Tongue (tissue), 3 donors: ENCODE measurements at places on chromosomes 12 and 14.
A peak's percentile ranks its signal among the peaks of the same experiment; 100 is the strongest.

DNA sequence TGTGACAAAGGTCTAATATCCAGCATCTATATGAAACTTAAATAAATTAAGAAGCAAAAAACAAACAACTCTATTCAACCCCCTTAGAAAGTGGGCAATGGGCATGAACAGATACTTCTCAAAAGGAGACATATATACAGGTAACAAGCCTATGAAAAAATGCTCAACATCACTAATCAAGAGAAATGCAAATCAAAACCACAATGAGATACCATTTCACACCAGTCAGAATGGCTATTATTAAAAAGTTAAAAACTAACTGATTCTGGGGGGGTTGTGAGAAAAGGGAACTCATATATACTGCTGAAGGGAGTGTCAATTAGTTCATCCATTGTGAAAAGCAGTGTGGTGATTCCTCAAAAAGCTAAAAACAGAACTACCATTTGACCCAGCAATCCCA is 198.9 kb downstream of the BMP4 start:
- no peak for DNase-seq

- no peak for DNase-seq
Measured at GRCh38 chr12:108728820-108729611, 2.3 kb downstream of the CORO1C start.

DNA sequence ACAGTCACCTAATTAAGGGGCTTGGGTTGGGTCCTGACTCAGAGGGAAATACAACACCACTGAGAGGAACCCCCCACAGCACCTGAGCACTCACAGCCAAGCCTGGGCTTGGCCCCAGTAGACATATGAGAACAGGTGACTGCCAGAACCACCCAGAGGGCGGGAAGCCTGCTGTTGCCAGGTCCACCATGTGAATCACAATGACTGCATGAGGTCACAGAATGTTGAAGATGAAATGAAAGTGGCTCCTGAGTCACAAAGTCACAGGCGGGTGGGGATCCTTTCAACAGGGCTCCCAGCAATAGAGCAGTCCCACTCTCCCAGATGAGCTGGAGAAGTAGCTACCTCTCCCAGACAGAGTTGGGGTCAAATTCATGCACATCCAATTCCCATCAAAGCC is at the start of gene LRRC74A:
Gene LRRC74A (plus strand): TSS at position 287 of the 400 bp plus-strand sequence. CDS start 290 bp downstream, outside the sequence.
- no peak for DNase-seq

DNA sequence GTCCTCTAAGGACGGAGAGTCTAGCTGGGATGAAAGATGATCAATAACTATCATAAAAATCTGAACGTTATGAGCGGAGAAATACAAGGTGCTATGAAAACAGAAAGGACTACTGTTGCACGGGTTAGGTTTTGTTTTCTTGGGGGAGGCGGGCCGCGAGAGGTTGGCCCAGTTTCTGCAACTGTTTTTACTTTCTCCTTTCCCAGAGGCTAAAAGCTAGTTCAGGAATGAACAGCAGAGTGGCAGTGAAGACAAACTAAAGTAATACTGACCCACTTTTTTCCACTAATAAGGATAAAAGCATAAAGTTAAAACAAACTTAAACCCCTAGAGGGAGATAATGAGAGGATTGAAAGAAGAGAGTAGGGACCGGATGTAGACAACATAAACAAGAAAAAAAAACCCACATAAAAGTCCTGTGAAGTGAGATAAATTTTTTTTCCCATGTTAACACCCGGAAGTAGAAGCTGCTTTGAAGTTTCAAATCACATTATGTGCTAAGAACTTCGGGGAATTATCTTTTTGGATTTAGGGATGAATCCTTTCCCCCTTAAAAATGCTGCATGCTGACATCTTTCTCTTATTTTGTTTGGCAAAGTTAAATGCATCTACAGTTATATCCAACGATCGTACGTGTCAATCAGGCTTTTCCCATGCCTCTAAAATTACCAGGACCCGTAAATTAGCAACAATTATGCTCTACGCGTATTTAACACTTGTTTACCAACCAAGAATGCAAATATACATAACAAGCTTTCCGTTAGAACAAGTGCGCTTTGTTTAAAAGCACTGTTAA is 1.0 kb upstream of the CDK17 start:
- peak; percentile 68 for DNase-seq

- no peak for DNase-seq
Measured at GRCh38 chr12:118237052-118237665, 101.2 kb downstream of the PEBP1 start.

DNA sequence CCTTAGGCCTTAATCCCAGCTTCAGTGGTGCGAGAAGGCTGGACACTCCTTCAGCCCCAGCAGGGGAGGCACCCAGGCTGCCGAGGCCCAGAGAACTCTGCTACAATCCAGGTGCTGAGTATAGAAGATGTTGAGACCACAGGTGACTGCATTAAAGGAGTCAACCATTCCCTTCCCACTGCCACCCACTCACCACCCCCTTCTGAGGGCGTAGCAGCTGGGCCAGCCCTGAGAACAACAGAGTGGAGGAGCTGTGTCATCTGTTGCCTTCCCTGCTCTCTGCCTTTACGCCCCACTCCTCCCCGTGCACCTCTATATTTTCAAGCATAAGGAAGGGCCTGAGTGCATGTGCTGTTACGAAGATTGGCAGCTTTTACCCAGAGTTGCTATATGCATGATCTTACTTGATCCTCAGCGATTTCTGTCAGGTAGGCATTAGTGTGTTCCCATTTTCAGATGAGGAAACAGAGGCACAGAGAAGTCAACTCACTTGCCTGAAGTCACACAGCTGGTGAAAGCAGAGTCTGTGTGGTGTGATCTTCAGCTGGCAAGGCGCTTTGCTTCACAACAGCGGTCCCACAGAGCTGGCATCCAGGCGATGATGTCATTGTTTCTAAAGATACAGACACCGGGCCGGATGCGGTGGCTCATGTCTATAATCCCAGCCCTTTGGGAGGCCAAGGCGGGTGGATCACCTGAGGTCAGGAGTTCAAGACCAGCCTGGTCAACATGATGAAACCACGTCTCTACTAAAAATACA is 46.7 kb downstream of the RIN3 start:
- DNase-seq: no peak

DNA sequence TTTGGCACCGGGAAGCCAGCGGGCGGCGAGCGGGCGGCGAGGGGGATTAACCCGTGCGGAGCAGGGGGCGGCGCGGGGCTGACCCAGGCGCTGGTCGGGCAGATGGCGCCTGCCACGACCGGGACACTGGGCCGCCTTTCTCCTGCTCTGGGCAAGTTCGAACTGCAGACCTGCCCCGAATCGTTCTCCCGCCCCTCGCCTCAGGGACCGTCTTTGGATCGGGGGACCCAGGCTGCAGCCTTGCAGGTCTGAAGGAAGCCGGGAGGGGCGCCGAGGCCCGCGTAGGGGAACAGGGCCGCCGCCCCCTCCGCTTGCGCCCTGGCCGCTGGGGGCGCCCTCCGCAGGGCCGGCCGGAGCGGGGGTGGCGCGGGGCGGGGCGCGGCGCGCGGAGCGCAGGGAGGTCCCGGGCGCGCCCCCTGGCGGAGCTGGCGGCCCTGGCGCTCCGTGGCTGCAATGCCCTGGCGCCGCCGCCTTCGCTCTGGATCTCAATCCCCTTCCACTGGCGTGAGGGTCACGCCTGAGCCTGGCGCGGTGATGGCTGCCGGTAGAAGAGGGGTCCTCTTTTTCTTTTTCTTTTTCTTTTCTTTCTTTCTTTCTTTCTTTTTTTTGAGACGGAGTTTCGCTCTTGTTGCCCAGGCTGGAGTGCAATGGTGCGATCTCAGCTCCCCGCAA is 449 bp upstream of the LTBP2 start:
- peak; percentile 89 for DNase-seq

- peak; percentile 66 for DNase-seq
Measured at GRCh38 chr14:75372260-75372659, 55.6 kb upstream of the JDP2 start.

DNA sequence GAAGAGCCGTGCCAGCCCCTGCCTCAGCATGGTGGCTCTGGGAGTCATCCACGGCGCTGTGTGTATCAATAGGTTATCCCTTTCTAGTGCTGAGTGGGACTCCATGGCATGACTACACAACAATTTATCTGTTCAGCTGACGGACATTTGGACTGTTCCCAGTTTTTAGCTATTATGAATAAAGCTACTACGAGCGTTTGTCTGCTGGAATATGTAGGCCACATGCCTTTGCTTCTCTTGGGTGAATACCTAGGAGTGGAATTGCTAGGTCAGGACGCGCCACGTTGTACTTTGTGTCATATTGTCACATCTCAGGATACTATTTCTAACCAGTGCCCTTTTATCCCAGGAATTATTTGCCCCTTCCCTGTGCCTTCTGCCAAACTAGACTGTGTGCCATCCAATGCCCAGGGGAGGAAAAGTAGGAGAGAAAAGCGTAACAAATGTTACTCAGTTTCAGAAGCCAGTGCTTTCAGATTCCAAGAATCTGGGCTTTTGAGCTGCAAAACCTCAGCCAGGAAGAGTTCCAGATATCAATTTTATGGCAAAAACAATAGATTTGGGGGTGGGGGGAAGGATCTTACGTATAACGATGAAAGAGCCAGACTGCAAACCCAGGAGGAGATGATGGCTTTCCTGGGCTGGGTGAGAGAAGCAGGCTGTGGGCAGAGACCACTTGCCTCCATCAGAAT is 62.5 kb upstream of the NCOR2 start:
- DNase-seq: peak; percentile 67

- DNase-seq: no peak
Measured at GRCh38 chr12:51863363-51863932, 14.9 kb upstream of the FIGNL2 start.

DNA sequence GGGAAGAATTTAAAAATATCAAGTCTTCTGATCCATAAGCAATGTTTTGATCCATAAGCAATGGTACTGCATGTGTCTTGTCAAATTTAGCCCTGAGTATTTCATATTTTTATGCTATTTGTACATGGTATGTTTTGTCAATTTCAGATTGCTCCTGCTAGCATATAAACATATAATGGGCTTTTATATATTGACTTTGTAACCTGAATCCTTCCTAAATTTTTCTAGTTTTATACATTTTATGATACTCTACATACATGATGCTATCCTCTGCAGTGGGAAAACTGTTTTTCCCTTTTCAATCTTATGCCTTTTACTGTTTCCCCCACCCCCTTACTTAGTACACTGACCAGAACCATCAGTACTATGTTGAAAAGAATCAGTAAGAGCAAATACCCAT is 75.1 kb downstream of the R3HDM2 start:
- DNase-seq: no peak

- peak; percentile 25 for DNase-seq
Measured at GRCh38 chr14:88955455-88955854, 131.0 kb downstream of the TTC8 start.

GRCh38 chr14:101563352-101563653 is 2.0 kb downstream of the DIO3 start:
- DNase-seq: no peak

DNA sequence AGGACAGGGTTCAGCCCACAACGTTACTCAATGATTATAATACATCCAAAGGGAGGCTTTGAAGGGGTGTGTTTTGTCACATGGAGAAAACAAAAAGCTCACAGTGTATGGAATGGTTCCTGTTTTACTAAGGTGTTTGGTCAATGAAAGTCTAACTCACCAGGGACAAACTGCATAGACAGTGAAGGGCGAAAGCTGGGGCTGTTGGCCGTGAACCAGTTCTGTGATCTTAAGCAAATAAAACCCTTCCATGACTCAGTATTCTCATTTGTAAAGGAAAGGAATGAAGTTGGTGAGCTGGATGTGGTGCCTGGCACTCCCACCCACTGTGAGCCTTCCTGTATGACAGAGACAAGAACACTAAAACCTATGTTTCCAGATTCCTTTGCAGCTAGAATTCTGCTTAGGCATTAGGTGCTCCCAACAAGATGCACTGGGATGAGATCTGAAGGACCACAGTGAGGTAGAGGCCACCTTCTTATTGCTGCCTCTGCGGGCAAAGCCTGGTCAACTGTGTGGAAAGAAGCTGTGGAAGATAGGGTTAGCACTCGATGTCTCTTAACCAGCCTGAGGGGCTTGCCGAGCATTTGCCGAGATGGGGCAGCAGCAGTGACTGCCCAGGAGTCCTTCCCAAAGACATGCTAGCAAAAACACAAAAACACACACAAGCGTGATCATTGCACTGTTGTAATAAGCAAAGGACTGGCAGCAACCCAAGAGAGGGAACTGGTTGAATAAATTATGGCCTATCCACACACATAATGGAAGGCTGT is 48.5 kb downstream of the VCPKMT start:
- no peak for DNase-seq

- DNase-seq: no peak
Measured at GRCh38 chr12:121781998-121782979, 11.2 kb downstream of the RHOF start.

- no peak for DNase-seq
Measured at GRCh38 chr14:76516884-76517283, 140.9 kb downstream of the ESRRB start.
